Stimulated activated CD8-positive, alpha-beta memory T cell treated with anti-CD3 and anti-CD28 coated beads, Interleukin-7, amount 100 ng/mL, for 1 hour (primary cell): ENCODE measurements at places on chromosomes 7 and 10.

GRCh38 chr7:633381-634018 is 93.0 kb upstream of the DNAAF5 start:
- DNase-seq: no peak

DNA sequence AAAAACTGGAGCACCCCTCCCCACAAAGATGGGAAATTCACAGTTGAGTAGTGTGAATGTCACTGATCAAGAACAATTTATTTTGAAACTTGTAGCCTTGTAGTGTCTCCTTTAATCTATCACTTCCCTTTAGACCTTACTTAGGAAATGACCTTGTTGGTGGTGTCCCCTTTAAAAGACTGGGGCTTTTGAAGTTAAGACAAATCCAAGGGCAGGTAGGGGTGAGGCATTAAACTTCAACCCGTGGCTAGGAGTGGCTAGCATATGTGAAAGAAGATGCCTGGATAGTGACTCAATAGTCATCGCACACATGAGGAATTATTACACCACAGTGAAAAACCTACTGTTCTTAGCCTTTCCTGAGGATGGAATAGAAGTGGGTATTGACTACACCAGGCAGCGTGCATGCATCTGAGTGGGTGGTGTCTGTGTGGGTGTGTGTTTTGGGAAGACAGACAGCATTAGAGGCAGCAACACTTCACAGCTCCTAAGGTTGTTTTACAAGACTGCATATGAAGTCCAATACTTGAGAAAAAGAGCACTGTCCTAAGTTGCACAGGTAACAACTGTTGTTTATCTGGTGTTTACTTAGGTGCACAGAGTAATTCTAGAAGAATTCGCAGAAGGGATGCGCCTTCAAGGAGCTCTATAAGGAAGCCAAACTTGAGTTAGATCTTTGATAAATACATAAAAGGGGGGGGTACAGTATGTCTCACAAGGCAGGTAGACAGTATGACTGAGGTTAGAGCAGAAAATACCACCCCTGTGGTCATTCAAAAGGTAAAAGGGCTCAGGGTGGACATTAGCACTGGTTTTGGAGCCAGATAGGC is 32.9 kb downstream of the ABLIM1 start:
- DNase-seq: no peak

DNA sequence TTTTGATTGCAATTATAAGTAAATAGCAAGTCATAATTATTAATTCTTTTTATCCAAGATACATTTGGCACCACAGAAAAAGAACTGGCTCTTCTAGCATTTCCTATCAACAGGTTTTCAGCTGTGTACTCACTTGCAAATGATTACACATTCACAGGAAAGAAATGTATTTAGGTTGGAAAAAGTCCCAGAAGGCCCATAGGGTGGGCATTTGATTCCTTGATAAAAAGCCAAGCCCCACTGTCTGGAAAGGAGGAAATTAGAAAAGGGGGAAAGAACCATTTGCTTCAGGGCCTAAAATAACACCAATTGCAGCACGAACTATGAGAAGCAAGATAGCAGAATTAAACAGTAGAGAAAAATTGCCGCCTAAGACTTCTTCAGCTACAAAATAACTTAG is 80.8 kb upstream of the COL1A2 start:
- DNase-seq: no peak

DNA sequence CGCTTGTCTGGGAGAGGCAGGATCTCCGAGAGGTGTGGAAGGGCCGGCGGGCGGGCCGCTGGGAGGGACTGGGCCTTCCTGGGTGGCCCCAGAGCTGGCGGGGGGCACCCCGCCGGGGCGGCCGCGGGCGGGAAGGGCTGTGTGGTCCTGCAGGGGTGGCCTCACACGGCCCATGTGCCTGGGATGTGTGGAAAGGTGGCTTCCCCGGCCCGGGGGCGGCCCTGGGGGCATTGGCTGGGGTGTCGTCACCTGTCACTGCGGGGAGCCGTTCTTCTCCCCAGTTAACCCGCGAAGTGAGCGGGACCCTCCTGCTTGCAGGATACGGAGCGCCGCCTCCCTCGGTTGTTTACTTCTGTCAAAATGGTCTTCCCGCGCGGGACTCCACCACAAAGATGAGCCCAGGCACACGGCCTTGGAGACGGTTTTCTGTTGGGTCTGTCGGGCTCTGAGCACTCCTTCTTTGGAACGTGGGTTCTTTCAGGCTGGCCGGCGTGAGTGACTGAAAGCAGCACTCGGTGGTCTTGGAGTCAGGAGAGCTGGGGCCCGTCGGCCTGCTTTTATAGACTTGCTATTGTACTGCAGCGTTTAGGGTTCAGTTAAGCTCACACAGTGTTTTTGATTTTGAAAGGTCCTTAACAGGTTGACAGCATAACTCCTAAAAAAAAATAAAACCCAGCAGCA is 700 bp downstream of the SMC3 start:
- peak; percentile 13 for DNase-seq

DNA sequence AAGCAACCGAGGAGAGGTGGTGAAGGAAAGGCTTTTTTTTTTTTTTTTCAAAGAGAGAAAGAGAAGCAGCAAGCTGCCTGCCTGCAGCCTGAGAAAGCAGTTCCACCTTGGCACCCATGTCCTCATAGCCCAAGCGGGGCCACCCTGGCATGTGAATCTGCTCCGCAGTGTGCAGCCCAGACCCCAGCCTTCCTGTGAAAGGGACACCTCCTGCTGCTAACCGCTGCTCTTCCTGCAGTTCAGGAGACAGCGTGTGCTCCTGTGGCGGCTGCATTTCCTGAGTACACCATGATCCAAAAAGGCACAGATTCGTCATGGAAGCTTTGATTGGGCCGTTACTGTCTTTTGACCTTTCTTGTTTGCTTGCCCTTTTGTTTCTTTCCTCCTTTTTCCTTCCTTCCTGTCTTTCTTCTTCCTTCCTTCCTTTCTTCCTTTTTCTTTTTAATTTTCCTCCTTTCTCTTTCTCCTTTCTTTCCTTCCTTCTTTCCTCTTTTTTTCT is 38.1 kb downstream of the IKZF1 start:
- no peak for DNase-seq

DNA sequence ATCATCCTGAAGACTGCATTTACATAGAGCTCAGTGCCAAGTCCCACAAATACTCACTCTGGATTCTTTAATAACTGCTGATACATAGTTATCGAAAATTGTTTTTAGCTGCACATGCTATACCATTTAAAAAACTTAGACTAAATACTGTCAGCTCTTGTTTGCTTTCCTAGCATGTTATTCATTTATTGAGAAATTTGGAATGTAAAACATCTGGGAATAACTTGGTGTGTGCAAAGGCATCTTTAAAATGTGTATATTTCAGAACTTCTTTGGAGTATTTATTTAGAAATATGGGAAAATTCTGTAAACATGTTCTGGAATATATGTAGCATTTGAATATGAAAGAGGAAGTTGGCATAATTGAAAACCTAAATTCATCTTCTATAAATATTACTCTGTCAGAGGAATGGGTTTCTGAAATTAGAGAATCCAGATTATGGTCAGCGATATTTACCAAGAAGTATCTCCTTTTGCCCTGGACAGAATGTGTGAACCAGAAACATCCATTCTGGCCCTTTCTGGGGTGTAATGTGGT is 119.7 kb downstream of the ARID5B start:
- no peak for DNase-seq

GRCh38 chr10:13105184-13105583 is 5.2 kb downstream of the OPTN start:
- no peak for DNase-seq

- no peak for DNase-seq
These were observed 101.0 kb downstream of the PTPN20 start for GRCh38 chr10:47012214-47012613.

GRCh38 chr10:129421399-129422010 is 45.5 kb upstream of the MGMT start:
- no peak for DNase-seq

GRCh38 chr7:105988276-105988675 is 25.2 kb downstream of the CDHR3 start:
- DNase-seq: no peak

DNA sequence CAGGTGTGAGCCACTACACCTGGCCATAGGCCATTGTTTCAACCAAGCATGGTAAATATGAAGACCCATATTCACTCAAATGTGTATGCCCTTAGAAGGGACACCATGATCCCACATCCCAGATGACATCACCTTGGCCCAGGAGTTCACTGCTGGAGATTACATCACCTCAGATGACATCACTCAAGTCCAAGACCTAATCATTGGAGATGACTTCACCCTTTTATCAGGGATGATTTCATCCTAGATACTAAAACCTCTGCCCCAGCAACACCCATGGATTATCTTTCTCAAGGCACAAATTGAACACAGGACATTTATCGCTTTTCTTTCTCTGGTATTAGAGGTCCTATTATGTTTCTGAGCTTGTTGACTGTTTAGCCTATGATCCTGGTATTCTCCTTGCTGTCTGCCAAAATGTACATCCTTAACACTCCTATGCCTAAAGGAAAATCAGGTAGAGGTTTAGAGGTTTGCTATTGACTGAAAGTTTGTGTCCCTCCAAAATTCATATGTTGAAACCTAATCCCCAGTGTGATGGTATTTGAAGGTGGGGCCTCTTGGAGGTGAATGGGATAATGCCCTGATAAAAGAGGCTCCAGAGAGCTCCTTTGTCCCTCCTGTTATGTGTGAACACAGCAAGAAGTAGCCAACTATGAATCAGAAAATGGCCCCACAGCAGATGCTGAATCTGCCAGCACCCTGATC is 9.8 kb upstream of the CYP2C18 start:
- DNase-seq: no peak

GRCh38 chr10:86721232-86721631 is 35.2 kb upstream of the BMPR1A start:
- no peak for DNase-seq

GRCh38 chr10:61325223-61325960 is 127.8 kb downstream of the TMEM26 start:
- DNase-seq: no peak

DNA sequence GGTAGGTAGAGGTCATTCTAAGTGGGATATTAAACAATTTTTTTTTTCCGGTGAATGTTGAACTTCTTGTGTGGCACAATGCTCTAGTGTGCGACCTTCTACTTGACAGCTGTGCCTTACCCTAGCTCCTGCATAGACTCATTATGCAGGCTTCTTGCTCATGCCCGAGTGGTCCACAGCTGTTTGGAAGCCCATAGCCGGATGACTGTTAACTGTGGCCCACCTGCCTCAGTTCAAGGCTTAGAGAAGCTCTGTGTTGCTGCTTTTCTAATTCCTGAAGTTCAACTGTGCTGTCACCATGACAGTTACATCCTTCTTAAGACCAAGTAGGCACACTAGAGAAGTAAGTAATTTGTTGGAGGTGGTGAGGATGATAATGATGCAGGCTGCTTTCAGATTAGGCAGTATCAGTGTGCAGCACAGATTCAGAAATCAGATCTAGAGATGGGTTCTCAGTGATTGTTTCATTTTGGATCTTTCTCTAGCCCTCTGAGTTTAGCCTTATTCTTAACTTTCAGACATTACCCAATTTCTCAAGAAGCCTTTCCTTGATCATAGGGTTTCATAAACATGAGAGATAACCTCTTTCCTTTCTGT is 278.4 kb downstream of the PHF14 start:
- no peak for DNase-seq

- no peak for DNase-seq
These were observed 128.7 kb downstream of the TSPAN12 start for GRCh38 chr7:120729245-120729644.

DNA sequence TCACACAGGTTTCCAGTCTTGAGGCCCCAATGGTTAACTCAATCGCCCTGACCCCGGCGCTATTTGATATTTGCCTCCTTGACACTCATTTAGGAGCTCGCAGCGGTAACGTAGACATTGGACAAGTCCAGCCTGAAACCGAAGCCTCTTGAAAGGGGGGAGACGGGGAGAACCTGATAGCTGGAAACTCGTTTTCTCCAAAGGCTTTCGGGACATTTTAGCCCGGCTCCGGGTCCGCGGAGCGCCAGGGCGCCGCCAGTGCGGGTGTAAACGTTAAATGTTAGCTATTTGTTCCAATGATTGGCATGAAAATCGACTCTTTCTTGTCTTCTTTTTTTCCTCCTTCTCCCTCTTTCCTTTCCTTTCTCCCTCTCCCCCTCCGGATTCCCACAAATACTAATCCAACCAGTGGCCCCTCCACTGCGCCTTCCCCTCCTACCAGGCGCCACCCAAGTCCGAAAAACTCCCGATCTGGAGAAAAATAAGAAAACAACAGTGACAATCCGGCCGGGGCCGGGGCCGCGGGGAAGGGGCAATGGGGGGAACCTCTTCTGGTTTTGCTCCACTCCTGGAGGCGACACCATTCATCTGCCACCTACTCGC is 17.2 kb upstream of the GATA3 start:
- no peak for DNase-seq

- DNase-seq: no peak
These were observed 13.9 kb downstream of the ADK start for GRCh38 chr10:74164716-74165529.

GRCh38 chr7:70299472-70299807 is 701.2 kb downstream of the AUTS2 start:
- no peak for DNase-seq

GRCh38 chr7:157745721-157746709 is 409.2 kb downstream of the DNAJB6 start:
- DNase-seq: no peak

- no peak for DNase-seq
These were observed 334.4 kb downstream of the SUGCT start for GRCh38 chr7:40468891-40469864.

DNA sequence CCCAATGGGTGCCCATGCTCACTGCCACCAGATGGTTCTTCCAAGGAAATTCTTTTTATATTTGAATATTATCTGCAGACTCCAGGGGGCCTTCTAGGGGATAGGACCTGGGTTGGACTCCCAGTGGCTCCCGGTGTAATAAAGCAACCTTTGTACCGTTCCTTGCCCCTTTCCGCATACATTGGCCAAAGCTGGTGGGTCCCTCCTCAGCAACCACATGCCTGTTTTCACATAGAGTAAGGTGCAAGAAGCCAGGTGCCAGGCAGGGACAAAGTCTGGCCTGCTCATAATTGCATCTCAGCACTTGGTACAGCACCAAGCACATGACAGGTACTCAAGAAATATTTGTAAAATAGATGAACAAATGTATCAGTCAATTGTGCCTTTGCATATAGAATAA is 46.4 kb upstream of the PPP1R3C start:
- no peak for DNase-seq

- DNase-seq: no peak
These were observed 1.1 kb downstream of the TET1 start for GRCh38 chr10:68560943-68561864.

- DNase-seq: no peak
These were observed 161.1 kb upstream of the LYZL1 start for GRCh38 chr10:29127731-29128130.

DNA sequence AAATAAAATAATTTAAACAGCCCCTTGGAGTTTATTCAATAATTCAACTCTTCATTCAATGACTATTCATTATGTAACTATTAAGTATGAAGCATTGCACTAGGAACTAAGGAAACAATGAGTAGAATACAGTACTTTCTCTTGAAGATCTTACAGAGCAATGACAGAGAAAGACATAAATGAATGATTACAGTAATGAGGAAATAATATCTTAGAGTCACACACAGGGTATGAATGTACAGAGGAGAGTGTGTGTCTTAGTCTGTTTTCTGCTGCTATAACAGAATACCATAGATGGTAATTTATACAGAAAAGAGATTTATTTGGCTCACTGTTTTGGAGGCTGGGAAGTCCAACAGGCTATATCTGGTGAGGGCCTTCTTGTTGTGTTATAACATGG is 120.5 kb upstream of the NRBF2 start:
- no peak for DNase-seq
